ENCODE measurements at places on chromosomes 11 and 22.

DNA sequence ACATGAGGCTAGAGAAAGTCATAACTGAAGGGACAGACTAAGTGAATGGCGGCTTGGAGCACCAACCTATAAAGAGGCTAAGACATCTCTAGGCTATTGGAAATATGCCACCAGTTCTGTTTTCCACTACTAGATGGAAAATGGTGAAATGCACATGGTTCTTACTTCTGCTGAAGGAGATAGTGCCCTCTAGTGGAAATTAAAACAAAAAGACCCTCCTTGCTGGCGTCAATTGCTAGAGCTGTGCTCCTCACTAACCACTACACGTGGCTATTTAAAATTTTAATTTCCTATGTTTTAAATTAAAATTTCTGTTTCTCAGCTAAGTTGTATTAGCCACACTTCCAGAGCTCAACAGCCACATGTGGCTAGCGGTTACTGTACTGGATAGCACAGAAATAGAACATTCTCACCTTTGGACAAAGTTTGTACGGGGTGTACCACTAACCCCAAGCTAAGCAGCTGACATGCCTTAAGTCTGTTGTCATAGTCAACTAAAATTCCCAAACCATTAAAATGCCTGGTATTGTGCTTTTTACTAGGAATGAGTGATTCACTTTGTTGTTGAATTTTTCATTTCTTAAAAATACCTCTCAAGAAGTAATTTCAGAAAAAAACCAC lies 34.1 kb upstream of the CALCA start:
- no peak for DNase-seq

- DNase-seq, result no peak
These were observed 38.6 kb upstream of the PANX2 start for GRCh38 chr22:50131894-50132293.

GRCh38 chr11:45031912-45032519 lies 81.3 kb upstream of the TP53I11 start:
- DNase-seq, result no peak

DNA sequence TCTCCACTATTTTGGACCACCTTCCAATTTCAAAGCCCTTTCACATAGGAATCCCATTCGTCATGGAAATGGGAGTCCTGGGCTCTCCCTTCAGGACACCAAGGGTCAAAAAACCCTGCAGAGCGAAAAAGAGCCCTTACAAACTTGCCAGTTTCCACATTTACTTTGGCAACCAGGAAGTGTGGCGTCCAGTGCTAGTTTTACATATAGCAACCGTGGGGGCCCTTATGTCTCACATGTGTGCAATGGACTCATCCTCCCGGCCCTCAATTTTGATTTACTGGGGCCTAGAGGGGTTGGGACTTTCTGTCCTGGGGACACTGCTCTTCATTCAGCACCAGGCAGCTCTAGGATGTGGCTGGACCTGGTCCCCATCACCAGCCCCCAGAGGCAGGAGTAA lies 33.7 kb downstream of the DAGLA start:
- no peak for DNase-seq

DNA sequence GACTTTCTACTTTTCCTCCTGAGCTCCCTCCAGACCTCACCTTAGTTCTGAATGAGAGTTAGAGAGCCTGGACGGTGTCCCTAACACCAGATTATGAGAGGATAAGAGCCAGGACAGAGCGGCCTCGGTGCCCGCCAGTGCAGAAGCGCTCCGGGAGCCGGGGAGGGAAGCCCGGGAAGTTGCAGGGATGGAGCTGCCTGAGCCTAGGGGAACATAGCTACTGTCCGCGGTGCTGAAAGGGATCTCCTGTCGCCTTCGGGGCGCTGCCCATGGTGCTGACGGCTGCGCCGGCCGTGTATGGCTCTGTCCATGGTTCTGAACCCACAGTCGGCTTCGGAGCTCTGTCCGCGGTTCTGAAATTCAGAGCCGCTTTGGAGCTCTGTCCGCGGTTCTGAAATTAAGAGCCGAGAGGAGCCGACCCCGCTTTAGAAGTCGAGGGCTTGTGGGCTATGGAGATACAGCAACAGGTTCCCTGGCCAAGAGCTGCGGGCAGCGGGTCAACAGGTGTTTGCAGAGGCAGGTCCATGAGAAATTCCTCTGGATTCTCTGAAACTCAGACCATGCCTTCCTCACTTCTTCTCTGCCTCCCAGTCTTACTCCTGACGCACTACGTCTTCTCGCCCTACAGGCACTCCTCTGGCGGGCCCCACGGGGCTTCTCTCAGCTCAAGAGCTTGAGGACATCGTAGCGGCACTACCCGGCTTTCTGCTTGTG lies 814 bp downstream of the NPAS4 start:
- peak; percentile 77 for DNase-seq

DNA sequence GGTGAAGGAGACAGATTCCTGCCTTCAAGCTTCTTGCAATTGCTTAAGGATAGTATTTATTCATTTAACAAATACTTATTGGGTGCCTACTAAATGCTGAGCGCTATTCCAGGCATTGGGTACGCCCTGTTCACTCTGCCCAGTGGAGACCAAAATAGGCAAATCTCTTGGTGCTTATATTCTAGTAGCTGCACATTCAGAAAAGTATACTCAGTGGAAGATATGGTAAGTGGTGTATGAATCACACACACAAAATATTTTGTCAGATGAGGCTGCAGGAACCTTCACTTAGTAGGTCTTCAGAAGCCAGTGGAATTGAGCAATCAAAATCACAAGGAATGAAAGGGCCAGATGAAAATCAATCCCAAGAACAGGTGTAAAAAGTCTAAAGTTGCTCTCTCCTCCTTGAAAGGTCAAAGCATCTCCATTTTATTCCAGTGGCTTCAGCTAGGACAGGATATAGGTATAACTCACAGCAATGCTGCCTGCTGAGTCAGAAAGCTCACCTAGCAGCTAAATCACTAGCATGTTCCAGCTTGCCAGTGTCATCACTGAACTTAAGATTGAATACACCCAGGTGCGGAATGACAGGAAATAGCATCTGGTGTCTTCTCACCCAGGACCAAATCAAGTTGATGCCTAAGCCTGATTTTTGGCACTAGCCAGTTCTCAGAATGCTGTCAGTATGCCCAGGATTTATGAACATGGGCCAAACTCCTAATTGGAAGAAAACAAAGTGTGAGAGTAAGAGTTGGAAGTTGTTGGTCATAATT lies 83.9 kb downstream of the AMOTL1 start:
- no peak for DNase-seq

GRCh38 chr11:118000850-118001228 lies 14.6 kb downstream of the IL10RA start:
- DNase-seq, result no peak

- no peak for DNase-seq
These were observed at the start of gene LRRC32 for GRCh38 chr11:76670485-76671236. TSS of gene LRRC32 (minus strand) at chr11:76670747. CDS start at chr11:76665954, 4,793 bp downstream.

DNA sequence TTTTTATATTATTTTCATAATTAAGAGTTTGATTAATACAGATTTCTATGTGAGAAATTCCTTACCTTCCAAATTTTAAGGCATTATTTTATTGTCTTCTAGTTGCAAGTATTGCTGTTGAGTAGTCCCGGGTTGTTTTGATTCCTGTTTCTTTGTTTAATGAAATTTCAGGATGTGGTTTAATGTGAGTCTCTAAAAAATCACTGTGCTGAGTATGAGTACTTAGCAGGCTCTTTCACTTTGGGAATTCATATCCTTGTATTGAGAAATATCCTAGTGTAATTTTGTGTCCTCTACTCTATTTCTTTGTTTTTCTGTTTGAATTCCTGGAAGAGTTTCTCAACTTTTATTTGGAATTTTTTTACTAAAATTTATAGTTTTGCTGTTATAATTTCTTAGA lies 113.2 kb downstream of the TMEM135 start:
- no peak for DNase-seq

DNA sequence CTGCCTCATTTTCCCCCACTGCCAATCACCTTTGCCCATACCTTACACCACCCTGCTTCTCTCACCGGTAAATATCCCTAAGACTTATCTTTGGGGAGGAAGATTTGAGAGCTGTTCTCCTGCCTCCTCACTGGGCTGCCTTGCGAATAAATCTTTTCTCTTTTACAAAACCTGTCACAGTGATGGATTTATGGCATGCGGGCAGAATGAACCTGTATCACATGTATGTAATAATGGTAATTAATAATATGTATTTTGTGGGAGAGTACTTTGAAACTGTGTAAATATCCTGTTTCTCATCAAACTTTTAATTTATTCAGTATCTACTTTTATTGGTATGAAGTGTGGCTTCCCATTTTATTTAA lies 3.6 kb upstream of the USP18 start:
- no peak for DNase-seq

- DNase-seq, result no peak
These were observed 950 bp upstream of the LAYN start for GRCh38 chr11:111539426-111540113.

DNA sequence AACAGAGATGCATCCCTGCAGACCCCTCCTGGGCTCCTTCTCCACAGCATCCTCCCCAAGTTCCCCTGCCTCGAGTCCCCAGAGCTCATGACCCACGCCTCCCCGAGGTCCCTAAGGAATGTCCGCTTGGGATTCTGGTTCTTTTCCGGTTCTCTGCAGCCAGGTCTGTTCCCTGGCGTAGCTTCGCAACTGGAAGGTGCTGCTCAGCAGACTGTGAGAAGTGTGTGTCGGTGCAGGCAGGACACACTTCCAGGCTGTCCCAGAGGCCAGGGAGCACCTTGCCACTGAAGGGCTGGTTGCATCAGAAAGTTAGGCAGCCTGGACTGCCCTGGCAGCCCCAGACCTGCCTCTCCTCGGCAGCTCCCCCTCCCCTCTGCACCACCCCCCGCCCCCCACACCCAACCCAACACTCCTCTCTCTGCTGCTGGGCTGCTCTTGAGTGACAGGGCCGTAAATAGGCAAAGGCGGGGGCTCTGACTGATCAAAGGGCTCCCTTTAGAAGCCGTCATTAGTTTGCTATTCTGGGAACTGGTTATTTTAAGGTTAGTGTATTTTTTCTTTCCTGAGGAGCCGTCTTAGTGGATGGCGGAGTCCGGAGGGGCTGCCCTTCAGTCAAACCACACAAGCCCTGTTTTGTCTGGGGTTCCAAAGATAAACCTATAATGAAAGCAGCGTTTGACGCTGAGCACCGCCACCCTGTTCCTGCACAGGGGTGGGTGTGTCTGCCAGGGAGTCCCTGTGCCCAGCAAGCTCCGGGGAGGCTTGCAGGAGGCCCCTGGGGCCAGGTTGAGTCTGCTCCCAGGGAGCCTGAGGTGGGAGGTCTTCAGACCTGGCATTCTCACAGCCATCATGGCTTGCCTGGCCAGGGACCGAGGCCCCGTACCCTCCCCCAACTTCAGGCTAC lies 88.6 kb upstream of the KCNQ1OT1 start:
- no peak for DNase-seq

- no peak for DNase-seq
These were observed 23.6 kb upstream of the ME3 start for GRCh38 chr11:86696004-86696403.

- DNase-seq, result no peak
These were observed 55.4 kb downstream of the PLEKHA7 start for GRCh38 chr11:16958833-16959232.

- DNase-seq, result no peak
These were observed 48.1 kb upstream of the TOP3B start for GRCh38 chr22:22030493-22031182.

DNA sequence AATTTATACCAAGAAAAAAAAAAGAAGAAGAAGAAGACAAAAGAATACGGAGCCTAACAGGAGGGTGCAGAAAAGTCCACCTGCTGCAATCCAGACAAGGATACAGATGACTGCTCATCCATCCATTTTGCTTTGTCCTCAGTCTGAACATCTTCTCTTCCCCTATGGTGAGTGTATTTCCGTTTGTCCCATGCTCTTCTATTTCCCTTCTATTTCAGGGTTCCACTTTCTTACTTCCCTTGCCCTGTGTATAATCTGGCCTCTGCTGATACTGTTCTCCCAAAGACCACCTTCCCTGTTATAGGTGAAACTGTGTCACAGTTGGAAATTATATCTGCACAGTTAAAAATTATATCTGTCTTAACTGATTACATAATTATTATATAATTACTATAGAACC lies 48.7 kb upstream of the USP47 start:
- no peak for DNase-seq

- DNase-seq, result no peak
These were observed 323.7 kb downstream of the MIAT start for GRCh38 chr22:26981111-26981510.

GRCh38 chr22:49016909-49017481 lies 810.7 kb downstream of the BRD1 start:
- DNase-seq, result no peak

DNA sequence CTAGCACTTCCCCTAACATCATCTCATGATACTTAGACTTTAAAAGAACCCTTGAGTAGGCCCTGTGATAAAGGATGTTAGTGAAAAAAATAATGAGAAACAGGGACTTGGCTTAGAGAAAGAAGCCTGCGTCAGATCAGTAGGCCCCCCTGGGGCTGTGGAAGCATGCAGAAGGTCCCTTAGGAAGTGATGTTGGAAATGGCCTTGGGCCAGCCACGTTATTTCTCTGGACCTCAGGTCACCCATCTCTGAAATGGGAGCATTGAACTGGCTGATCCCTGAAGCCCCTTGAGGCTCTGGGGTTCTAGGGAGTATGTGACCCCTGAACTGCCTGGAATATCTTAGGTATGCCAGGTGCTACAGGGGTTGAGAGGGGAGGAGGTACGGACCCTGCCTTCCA lies 40.2 kb downstream of the MCM5 start:
- no peak for DNase-seq

DNA sequence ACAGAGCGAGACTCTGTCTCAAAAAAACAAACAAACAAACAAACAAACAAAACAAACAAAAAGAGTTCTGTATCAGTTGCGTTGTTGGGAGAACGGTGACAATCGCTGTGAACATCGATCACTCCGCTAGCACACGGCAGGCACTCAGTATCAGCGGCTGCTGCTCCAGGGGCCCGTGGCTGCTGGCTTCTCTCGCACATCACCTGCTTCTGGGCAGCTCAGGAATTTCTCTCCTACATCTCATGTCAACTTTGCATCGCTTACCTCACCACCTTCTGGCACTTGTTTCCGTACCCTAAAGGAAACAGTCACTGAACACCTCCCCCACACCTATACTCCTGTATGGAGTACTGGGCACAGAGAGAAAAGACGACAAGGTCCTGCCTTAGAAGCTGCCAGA lies 70.3 kb upstream of the WNT7B start:
- DNase-seq, result no peak

DNA sequence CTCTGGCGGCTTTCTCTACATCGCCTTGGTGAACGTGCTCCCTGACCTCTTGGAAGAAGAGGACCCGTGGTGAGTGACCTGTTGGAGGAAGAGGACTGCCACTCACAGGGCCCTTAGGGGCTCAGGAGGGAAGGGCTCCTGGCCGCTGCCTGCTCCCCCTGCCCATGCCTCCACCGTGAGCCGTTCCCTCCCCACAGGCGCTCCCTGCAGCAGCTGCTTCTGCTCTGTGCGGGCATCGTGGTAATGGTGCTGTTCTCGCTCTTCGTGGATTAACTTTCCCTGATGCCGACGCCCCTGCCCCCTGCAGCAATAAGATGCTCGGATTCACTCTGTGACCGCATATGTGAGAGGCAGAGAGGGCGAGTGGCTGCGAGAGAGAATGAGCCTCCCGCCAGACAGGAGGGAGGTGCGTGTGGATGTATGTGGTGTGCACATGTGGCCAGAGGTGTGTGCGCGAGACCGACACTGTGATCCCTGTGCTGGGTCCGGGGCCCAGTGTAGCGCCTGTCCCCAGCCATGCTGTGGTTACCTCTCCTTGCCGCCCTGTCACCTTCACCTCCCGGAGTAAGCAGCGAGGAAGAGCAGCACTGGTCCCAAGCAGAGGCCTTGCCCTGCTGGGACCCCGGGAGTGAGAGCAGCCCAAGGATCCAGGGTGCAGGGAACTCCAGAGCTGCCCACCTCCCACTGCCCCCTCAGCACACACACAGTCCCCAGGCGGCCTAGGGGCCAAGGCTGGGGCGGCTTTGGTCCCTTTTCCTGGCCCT lies 6.9 kb downstream of the SLC39A13 start:
- no peak for DNase-seq

- no peak for DNase-seq
These were observed 9.2 kb downstream of the TAB1 start for GRCh38 chr22:39408807-39409206.

Measured in activated T-helper 1 cell treated with anti-CD3 and anti-CD28 coated beads, Interleukin-2, amount 50 U/mL, for 16 hours (primary cell).